ENCODE measurements at places on chromosomes 6 and 20.
A peak's percentile ranks its signal among the peaks of the same experiment; 100 is the strongest.

GRCh38 chr20:7274870-7275269 is 507.4 kb downstream of the BMP2 start:
- DNase-seq = no peak

GRCh38 chr20:760751-761417 is 7.4 kb downstream of the SLC52A3 start:
- DNase-seq = no peak

GRCh38 chr6:26457264-26457805 is 420 bp upstream of the BTN2A1 start:
- DNase-seq = no peak

- DNase-seq = no peak
Observed at GRCh38 chr20:23139524-23139923, 53.4 kb upstream of the CD93 start.

GRCh38 chr6:109714166-109714565 is 23.1 kb downstream of the FIG4 start:
- DNase-seq = no peak

- DNase-seq = no peak
Observed at GRCh38 chr6:16533210-16533609, 228.1 kb downstream of the ATXN1 start.

DNA sequence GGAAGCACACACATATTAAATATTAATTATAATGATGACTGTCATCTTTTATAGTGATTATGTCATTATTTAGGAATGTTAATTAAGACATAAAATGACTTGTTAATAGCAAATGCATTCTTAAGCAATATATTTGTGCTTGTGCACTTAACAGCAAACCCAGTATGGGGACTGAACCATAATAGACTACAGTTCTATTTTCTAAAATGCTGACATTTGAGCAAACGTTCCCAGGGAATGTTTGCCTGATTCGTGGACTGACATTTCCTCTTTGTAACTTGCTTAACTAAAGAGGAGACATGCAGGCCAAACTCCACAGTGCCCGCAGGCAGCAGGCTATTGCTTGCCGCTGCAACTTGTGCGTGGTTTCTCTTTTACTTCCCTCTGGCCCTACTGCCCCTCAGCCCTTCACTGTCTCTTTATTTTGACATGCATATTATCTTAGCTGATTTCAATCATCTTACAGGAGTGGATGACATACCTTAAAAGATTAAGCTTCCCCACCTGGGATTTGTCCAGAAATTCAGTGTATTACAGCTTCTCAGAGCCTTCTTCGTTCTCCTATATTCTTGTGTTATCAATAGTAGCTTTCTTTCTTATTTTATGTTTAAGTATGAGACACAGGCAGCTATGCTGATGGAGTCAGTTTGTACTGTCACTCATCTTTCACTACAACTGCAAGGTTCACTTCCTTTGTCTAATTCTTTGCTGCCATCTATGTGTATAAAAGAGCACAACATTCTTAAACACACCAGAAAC is 141.5 kb downstream of the GMDS start:
- DNase-seq = no peak

GRCh38 chr6:149247385-149247763 is 70.1 kb upstream of the TAB2 start:
- DNase-seq = no peak

DNA sequence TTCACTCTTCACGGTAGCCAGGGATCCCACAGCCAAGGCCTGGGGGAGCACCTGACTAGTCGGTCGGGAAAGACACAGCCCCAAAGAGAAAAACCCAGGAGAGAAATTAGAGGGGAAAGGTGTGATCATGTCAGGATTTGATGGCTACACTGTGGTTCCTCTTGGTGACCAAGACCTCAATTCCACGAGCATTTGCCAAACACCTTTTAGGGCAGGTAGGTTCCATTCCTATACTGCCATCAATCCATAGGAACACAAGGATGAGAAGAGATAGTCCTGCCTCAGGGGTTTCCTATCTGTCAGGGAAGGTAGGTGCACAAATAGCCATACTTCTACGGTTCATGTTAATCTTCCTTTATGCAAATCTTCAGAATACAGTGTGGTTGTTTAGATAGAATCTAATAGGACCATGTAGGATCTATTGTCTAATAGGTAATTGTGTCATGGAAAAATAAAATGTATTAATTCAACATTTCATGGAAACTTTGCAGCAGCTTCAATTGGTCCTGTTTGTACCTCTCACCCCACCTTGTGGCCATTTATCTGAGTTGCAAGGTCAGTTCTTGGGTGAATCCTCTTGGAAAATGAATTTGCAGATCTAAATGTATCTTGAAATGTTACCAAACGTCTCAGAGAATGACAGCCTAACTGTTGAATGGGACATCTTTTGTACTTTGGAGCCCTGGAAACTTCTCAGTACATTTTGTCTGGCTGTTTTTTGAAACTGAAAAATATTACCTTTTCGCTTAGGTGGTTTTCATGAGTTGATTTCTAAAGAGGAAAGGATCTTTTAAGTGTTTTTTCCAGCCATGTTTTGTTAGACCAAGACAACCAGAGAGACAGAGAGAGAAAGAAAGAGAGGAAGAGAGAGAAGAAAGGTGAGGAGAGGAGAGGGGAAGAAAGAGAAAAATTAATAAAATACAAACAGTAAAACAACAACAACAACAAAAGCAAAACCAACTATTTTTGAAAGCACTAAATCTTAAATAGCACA is 33.7 kb upstream of the IYD start:
- DNase-seq = no peak

DNA sequence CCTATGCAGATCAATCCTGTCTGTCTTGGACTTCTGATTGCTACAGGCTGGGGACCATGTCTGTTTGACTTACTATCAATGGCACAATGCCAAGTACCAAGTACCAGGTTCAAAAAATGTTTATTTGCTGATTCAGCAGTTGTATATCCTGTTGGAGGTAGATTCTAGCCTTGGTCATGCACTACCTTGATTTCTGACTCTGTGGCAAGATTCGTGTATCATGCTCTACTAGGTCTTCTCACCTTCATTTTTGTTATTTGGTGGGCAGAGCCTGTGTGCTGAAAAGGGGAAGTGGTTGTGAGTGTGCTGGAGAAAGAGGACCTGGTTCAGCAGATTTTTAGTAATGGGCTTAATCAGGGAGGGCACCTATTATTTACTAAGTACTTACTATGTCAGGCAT is 192.4 kb upstream of the MYLIP start:
- DNase-seq = no peak

GRCh38 chr20:23605867-23606651 is at the start of gene CST9:
CST9 (minus strand) TSS chr20:23605917; CDS start chr20:23605864, 53 bp downstream.
- no peak for DNase-seq

- no peak for DNase-seq
Observed at GRCh38 chr20:14415467-14415866, 78.1 kb upstream of the FLRT3 start.

- DNase-seq = no peak
Observed at GRCh38 chr6:48078120-48078519, 32.9 kb downstream of the PTCHD4 start.

GRCh38 chr6:107729098-107729497 is 95.0 kb downstream of the SCML4 start:
- no peak for DNase-seq

DNA sequence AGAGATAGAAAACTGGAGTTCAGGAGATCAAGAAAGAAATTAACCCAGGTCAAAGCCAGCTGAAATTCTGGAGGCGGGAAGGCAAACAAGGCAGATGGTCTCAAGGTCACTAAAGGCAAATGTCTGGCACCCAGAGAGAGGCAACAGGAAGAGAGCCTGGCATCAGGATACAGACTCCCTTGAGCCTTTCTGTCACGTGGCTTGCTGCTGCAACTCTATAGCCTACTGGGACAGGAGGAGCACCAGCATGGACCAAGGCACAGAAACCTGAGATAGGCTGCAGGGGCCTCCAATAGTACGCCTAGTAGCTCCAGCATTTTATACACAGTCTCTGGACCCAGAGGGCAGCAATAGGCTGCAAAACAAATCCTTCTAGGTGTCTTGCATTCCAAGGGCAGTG is 75.1 kb downstream of the SEL1L2 start:
- no peak for DNase-seq

DNA sequence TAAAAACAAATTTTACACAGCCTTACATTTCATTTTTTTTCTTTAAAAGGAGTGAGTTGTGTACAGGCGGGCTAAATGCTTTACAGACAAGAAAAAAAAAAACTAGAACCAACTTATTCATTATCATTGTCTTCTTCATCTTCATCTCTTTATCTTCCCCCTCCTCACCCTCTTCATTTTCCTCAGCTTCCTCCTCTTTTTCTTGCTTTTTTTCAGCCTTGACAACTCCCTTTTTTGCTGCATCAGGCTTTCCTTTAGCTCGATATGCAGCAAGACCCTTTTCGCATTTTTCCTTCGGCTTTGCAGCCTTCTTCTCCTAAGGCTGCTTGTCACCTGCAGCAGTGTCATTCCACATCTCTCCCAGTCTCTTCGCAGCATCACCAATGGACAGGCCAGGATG is 86.9 kb upstream of the GCM1 start:
- DNase-seq = no peak

- peak; percentile 77 for DNase-seq
Observed at GRCh38 chr20:48827855-48828733, at the start of gene PREX1. PREX1 (minus strand) TSS chr20:48827999; CDS start chr20:48827860, 139 bp downstream.

DNA sequence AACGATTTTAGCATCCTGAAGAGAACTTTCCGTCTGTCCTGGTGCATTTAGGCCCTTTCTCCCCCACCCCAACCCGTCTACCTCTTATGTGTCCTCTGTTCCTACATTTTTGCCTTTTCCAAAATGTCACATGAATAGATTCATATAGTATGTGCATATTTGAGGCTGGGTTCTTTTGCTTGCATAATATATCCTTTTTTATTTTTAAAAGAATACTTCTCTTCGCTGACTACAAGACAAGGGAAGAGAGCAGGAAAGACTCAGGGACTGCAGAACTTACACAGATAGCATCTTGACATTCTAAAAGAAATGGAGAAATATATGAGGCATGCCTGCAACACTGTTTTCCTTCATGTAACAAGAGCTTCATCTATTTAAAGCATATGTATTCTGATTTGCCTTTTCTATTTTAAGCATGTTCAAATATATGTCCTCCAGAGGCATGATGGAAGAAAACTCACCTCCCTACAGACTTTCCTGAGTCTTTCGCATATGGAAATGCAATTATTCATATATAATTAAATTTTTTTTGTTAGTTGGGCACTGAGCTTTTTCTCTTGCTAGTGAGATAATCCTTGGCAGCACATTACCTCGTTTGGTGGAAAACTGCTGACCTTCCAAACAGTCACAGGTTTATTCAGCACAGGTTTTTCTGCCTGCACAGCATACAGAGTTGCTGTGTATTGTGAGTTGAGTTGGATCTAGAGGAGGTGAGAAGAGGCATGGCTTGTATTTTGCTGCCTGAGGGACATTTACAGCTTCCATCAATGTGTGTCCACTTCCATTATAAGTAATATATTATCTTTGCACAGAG is 170.0 kb downstream of the AKAP7 start:
- no peak for DNase-seq

DNA sequence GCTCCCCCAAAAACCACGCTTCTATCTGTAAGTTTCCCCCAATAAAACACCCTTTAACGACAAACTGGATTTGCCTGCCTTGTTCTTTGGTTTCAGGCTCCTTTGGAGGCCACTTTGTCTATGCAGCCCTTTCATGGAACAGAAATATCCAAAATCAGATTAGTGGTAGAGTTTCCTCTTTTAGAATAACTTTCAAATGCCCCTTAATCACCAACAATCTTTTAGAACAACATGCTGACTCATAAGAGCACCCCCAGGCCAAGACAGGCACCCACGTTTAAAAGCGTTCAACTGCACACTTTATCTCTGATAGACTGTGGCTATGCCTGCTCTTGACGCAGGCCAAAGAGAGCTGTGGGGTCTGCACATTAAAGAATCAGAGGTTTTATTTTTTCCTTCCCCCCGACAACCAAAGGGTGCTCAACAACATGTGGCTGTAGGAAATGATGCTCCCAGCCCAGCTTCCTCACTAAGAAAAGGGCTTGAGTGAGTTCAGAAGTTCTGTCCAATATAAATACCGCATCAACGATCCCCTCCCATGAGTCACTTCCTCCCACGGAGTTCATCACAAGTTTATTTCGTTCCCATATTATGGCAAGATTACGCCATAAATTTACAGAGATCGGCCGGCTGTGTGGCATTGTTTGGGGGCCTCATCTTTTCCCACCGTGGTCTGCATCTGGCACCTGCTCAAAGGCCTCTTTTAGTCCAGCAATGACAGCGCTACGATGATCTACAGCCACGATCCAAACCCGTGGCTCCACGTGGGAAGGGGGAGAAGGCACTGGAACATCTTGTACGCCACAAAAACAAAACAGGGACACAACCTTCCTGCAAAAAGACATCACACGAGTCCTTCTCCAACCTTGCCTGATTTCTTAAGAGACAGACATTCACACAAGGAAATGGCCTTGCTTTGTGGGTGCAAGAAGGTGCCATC is 88.8 kb upstream of the NFATC2 start:
- no peak for DNase-seq

DNA sequence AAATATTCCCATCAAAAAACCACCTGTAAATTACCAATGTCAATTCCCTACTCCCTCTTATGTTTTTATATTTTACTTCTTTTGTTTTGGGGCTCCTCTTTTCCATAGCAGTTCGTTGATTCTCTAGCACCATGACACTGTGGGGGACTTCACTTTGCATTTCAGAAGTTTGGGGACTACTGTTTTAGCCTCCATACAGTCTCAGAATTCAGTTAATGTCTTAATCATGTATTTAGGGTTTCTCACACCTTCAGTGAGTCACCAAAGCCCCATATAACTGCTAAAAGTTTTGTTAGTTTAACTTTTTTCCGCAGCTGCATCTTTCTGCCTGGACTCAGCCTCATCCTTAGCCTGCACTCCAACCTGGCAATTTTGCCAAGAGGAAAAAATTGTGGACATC is 20.7 kb upstream of the AIG1 start:
- no peak for DNase-seq

DNA sequence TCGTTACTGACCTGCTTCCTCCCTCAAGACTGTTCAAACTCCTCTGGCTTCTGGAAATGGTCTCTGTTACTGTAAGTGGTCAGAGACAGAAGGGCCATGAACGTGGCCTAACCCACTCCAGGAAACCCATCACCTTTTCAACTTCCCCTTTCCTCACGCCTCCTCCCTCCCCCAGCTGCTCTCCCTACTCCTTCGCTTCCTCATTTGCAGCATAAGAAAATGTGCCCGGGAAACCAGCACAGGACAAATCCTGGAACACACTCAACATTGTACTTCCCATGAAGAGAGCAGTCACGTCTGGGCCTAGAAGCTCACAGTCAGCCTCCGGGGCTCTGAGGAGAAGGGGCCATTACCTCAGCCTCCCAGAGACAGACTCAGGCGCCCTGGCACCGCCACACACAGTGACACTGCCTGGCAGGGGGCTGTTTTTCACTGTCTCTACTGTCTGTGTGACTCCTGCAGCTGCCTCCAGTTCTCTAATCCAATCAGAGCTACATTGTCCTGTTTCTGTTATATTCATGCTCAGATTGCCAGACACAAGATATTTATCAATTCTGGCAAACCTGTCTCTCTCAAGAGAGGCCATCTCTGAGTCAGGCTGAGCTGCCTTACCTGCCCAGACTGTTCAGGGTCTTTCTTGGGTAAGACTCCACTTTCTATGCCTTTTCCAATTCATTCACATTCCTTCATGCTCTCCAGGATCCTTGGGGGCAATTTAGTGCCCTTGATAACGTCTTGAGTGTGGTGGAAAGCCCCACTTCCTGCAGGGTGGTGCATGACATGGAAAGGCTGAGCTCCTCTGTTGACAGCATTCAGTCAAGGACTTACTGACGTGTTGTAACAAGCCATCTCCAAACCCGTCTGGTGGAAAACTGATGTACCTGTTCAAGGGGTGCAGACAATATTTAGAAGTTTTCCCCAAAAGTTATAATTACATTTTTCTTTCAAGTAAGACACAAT is 242.2 kb downstream of the HIVEP2 start:
- DNase-seq = no peak

GRCh38 chr6:5287966-5288297 is 26.6 kb downstream of the FARS2 start:
- no peak for DNase-seq

Data from activated T-helper 9 cell treated with anti-CD3 and anti-CD28 coated beads, Interleukin-2, amount 50 U/mL, for 16 hours (primary cell).